ENCODE measurements at places on chromosomes 11 and 22.
A peak's percentile ranks its signal among the peaks of the same experiment; 100 is the strongest.

- no peak for DNase-seq
Observed at GRCh38 chr11:1408346-1408745, 18.6 kb downstream of the BRSK2 start.

DNA sequence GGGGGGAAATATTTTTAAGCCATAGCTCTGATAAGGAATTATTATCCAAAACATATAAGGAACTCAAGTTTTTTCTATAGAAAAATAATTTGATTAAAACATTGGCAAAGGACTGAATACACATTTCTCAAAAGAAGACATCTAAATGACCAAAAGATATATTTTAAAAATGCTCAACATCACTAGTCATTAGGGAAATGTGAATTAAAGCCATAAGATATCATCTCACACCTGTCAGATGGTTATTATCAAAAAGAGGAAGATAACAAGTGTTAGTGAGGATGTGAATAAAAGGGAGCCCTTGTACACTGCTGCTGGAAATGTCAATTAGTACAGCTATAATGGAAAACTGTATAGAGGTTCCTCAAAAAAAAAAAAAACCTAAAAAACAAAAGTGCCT lies 425.0 kb downstream of the DYNC2H1 start:
- no peak for DNase-seq

DNA sequence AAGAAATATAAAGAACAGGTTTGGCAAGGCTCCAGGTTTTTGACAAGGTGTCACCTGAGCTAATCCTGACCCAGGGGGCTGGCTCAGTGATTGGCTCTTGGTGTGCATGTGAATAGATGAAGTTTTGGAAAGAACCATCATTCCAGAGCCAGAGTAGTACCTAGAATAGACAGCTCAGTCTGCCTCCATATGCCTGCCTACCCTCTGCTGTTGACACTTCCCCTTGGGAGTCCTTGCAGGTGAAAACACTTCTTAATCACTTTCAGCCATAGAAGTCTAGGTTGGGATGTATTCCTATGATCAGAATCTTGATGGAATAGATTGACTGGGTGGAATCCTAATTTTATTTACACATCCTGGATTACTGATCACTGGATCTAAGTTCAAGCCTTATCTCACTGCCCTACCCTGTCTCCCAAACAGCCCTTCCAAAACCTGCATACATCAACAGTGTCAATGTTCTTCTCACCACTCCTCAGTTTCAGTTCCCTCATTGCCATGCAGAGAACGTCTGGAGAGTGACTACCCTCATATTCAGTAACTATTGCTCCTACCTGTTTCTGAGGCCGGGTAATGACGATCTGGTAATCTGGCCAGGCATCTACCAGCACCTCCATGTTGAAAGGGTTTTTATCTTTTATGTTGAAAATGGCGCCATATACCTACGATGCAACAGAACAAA lies 6.7 kb downstream of the GLYATL2 start:
- no peak for DNase-seq

- no peak for DNase-seq
Observed at GRCh38 chr11:120424185-120424969, 87.2 kb upstream of the GRIK4 start.

GRCh38 chr11:105371311-105371710 lies 231.7 kb upstream of the CARD18 start:
- no peak for DNase-seq

DNA sequence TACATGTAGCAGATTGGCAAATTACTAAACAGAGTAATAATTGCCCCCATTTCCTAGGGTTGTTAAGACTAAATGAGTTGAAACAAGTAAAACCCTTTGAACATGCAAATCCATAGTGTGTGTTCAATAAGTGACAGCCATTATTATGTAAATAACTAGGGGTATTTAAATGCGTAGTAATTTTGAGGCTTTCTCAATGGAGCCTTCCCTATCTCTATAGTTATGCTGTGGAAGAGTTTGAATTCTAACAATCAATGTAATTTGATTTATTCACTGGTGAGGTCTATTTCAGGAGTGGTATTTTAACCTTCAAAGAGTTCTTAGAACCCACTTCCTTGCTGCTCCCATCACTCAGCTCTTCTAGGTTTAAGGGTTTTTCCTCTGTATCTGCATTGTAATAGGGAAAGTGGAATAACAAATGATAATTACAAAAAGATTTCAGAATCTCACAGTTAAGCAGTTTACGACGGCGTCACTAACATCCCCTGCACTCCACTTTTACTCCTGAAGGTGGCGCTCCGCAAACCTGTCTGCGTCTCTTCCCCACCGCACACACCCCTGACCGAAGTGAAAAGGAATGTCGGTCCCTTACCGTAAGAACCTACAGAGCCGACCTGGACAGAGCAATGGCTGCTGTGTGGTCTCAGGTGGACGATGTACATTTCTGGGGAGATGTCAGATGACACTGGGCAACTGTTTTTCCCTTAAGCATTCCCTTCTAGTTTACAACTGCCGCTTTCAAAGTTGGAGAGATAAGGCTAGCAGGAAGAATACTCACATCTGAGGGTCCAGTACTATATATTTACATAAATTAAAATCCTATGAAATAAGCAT lies 80.8 kb downstream of the ZC3H12C start:
- peak; percentile 41 for DNase-seq

GRCh38 chr11:9170450-9170849 lies 79.1 kb upstream of the SCUBE2 start:
- DNase-seq = no peak

DNA sequence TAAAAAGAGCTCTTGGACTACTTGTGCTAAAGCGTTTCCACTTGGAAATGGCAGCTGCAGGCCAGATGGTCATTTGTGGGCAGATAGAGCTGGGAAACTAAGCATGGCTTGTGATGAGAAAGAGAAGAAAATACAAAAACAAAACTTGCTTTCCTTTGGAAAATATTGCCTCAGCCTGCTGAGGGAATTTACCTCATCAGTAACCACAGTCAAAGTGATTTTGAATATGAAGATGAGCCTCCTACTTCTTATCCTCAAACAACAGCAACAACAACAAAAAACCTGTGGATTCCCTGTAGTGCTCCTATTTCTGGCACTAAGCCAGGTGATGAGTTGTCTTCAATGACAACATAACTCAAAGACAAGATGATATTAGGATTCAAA lies 62.7 kb upstream of the FIBIN start:
- DNase-seq = no peak

- DNase-seq = no peak
Observed at GRCh38 chr11:6319001-6319703, 1.1 kb downstream of the CAVIN3 start.

DNA sequence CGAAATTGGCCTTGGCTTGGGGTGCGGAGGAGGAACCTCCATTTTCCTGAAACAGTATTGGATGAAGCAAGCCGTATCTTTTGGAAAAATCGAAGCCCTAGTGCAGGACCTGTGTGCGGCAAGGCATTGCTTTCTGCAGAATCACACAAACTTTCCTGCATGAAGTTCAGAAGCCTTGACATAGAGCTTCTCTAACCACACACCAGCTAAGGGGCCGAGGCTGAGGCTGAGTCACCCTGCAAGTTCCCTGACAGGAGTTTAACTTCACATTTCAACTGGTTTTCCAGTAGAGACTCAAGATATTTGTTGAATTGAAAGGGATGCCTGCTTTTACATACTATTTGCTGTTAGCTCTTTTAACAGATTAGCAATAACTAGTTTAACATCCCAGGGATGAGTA lies 67.8 kb downstream of the TCF20 start:
- peak; percentile 14 for DNase-seq

Measured in activated CD8-positive, alpha-beta memory T cell treated with anti-CD3 and anti-CD28 coated beads for 1 hour (primary cell).